Naive thymus-derived CD8-positive, alpha-beta T cell (primary cell): ENCODE measurements at places on chromosomes 16 and 17.
A peak's percentile ranks its signal among the peaks of the same experiment; 100 is the strongest.

- no peak for DNase-seq
Measured at GRCh38 chr17:42999003-42999525, 845 bp downstream of the RPL27 start.

DNA sequence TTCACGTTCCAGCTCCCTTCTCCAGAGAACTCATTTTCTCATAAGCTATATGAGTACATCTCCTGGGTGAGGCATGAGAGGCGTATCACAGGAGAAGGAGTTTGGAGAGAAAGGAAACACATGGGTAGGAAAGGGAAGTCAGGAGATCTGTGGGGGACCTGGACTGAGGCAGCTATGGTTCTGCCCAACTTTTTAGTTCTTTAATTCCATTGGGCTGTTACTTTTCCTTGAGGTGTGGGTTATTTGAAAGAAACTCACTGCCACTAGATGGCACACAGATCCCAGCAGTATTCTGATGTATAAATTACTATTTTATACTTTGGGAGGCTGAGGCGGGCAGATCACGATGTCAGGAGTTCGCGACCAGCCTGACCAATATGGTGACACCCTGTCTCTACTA is 63.6 kb downstream of the NUP93 start:
- DNase-seq: no peak

- no peak for DNase-seq
Measured at GRCh38 chr17:8746501-8747236, 2.0 kb upstream of the CCDC42 start.

GRCh38 chr17:56891751-56892150 is 22.1 kb downstream of the TRIM25 start:
- peak; percentile 64 for DNase-seq

- no peak for DNase-seq
Measured at GRCh38 chr17:2978991-2979390, 84.4 kb downstream of the OR1D5 start.

GRCh38 chr17:79779661-79780365 is 1.9 kb downstream of the CBX2 start:
- DNase-seq: no peak

DNA sequence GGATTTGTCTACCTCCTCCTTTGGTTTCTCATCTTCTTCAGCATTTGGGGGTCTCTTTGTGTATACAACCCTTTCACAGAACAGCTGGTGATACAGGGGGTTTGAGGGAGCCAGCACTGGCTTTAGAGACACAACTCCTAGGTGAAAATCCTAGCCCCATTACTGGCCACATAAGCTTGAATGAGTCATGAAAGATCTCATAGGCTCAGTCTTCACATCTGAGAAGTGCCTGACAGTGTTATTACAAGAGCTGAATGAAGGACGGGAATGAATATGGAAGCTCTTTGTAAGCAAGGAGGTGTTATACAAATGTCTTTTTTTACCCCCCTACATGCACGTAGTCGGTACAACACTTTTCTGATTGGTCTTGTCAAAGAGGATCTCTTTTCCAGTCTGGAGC is 1.7 kb upstream of the B4GALNT2 start:
- DNase-seq: no peak

DNA sequence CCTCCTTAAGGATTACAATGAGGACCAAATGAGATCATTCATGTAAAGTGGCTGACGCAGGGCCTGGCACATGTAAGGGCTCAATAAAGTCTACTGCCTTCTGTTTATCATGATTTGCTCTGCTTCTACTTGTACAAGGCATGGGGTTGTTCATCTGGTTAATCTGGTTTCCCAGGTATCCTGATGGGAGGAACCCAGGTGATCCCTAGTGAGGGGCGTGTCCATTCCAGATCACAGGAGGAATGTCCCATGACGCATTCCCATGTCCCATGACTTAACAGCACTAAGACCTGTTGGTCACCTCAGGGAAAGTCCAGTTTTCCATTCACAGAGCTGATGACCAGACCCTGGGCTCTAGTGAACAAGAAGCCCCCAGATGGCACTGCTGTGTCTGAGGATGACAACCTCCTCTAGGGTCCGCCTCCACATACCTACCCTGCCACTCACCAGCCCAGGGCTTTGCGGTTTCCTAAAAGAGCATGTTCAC is 11.5 kb upstream of the TPPP3 start:
- no peak for DNase-seq

GRCh38 chr17:55811536-55811935 is 60.7 kb downstream of the PCTP start:
- no peak for DNase-seq

DNA sequence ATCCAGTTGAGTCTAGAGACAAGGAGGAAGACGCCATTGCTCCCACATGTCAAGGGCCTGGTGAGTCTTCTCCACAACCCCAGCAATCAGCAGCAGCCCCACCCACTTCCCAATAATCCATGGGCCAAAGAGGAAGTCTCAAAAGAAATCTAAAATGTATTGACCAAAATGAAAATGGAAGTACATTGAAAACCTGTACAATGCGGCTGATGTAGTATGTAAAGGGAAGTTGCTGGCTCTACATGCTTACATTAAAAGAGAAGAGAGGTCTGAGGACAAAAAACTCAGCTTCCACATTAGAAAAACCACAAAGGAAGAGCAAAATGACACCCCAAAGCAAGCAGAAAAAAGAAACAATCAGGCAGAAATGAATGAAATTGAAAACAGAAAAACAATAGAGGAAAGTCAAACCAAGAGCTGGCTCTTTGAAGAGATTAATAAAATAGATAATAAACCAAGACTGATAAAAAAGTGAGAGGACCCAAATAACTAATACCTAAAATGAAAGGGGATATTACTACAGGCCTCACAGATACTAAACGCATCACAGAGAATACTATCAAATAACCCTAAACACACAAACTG is 100.6 kb upstream of the METRNL start:
- no peak for DNase-seq

DNA sequence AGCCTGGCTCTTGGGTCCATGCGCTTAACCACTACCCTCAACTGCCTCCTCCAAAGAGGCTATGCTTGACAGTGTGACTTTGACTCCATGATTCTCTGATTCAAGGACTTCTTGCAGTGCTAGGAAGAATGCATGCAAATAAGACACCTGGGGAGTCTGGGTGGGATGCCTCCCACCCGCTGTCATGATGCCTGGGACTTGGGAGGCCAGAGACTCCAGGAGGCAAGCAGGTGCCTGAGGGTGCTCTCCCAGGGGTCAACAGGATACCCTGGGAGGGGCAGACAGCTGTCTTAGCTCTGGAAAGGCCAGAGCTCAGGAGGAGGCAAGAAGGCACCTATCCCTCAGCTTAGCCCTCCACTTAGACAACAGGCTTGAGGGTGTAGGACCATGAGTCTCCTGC is 38.4 kb downstream of the SRCIN1 start:
- DNase-seq: no peak

GRCh38 chr17:78172249-78173051 is 4.1 kb downstream of the SYNGR2 start:
- no peak for DNase-seq

DNA sequence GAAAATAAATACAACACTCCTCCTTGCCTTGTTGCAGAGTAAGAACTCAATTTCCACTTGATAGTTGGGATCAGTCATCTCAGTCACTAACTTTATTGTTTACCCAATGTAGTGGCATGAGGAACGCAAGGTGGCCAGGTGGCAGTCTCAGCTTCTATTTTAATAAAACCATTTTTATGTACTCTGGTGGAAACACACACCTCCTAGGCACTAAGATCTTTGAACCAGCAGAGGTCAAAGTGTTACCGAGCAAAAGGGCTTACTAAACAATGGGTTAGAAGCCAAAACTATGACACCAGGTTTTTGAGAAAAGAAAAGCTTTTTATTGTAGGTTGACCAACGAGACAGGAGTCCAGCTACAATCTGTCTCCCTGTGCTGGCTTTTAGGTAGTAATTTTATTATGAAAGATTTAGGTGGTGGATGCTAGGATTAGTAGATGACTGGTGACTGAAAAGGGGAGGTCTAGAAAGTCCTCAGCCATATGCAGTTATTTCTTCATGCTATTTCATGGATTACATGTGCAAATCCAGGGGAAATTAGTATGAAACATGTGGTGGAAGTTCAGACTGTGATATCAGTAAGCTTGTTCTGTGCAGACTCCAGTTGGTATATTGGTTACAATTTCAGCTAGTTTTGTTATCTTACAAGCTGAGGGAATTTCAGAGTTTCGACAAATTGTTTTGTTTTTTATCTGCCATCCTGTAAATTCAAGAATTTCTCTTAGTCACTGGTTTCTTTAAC is 122.3 kb downstream of the PCTP start:
- DNase-seq: no peak

- DNase-seq: no peak
Measured at GRCh38 chr16:31134091-31134571, 1.4 kb downstream of the PRSS8 start.

- DNase-seq: no peak
Measured at GRCh38 chr17:51107778-51108177, 12.9 kb downstream of the SPAG9 start.

- no peak for DNase-seq
Measured at GRCh38 chr17:1505586-1505985, 10.8 kb downstream of the INPP5K start.

DNA sequence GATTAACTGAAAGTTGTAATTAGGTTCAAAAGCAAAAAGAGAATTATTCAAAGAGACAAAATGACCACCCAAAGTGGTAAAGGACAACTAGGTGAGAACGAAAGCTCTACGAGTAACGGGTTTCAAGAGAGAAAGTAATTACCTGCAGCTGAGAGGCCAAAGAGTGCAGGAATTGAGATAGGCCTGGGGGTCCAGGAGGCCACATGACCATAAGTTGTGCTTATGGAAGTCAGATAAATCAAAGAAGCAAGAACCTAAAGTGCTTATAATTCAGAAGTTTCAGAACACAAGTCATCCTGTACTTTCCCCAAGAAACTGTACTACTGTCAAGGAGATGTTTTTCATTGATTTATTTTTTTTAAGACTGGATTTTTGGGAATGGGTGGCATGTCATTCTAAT is 91.1 kb downstream of the TANGO6 start:
- DNase-seq: no peak

DNA sequence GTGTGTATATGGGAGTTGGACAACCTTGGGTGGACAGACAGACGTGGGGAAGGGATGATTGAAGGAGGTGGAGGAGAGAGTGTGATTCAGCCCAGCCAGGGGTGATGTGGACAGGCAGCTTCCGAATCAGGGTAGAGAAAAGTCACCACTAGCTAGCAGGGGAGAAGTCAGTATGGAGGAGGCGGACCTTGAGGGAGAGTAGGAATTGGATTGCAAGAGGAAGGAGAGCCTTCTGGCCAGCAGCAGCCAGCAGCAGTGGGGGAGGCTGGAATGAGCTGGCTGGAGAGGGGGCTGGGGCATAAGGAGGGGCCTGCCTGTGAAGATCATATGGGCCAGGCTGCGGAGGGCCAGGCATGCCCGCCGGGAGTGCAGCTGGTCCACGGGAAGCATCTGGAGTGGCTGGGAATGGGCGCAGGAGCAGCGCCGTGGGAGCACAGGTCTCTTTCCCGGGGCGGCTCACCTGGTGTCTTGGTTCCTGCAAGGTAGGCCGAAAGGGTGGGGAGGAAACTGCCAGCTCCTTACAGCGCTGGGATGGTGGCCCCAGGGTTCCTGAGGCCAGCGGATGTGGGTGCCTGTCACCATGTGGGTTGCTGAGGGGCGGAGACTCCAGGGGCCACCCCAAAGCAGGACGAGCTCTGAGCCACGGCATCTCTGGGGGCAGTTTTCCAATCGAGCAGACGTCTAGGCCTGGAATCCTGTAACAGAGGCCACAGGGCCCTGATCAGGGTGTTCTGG is 235.3 kb downstream of the SEC14L1 start:
- peak; percentile 81 for DNase-seq

GRCh38 chr16:69188716-69189115 is 1.8 kb downstream of the SNTB2 start:
- no peak for DNase-seq

DNA sequence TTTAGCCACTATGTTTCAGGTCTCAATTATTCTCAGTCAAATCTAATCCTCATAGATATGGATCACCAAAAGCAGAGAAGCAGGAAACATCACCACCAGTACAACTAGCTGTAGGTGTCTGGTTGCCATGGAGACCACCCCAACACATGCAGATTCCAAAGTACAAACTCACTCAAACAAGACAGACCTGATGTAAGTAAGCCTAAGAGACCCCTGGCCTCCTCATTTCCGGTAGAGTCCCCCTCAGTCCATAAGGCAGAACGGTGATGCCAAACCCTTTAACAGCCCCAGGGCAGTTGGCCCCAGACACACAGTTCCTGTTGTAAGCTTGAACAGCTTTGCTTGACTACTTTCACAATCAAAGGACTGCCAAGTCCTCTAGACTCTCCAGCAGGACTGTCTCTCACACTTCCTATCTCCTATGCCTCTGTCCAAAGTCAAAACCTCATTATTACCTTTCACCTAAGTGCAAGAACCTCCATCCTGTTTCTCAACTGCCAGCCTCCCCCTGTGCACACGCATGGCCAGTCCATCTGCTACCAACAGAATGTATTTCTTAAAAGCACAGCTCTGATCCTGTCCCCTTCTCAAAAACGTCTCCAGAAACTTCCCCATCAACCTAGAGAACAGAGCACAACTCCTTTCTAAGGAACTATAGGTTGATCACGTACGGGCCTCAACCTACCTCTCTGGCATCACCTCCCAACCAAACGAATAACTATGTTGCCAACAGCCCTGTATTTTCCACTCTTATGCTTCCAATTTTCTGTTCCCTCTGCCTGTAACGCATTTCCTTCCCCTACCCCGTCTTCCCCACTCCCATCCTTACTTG is 23.9 kb downstream of the SLC39A11 start:
- DNase-seq: no peak

- no peak for DNase-seq
Measured at GRCh38 chr17:72737151-72737690, 355.3 kb downstream of the SLC39A11 start.

- no peak for DNase-seq
Measured at GRCh38 chr16:89690392-89690901, 4.0 kb downstream of the CDK10 start.

GRCh38 chr16:88962478-88963152 is 14.4 kb downstream of the CBFA2T3 start:
- DNase-seq: no peak

GRCh38 chr16:69408475-69408874 is 15.9 kb upstream of the CYB5B start:
- DNase-seq: no peak

DNA sequence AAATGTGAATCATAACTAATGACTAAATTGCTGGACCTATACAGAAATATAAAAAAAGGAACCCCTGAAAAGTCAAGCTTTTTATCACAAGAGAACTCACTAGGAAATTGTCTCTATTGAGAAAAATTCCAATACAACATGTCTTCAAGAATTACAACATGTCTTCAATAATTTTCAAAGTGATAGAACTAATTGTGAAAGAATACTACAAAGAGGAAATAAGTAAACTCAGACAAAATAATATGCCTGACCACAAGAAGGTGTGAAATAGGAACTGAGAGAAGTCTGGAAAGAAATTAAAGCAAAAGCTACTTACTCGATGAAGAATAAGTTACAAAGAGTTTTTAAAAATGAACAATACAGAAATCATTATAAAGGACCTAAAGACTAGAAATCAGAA is 29.9 kb upstream of the OR1G1 start:
- DNase-seq: no peak
